ENCODE measurements at places on chromosomes 11 and 22. TPM values are rescaled to one million over a fixed set of nuclear protein-coding genes. Genes with fewer than 3 reads are reported as not detected.

Gene PDGFD
- 0.34 TPM for total RNA-seq

DNA sequence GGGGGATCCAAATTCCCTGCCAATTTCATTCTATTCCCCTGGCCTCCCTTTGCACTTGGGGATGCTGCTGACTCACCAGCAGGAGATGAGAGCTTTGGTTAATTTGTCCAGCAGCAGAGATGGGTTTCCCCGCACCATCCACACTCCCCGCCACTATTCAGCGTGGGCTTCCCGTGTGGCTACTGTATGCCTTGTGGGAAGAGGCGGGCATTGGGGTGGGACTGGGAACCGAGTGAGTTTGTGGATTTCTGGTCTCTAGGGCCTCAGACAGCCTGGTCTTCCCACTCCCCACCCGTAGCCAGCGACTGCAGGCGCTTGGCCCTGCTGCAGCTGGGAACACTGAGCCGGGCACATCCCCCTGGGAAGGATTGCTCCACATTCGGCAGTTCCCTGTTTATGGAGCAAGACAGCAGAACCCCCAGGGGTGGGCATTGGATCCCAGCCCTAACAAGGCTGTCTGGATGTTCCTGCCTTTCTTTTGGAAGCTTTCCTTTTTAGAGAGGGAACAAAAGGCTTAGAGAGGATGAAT, 23.4 kb downstream of the KIAA1671 start:
- H3K36me3 ChIP-seq = no peaks in the 10 kb centered on the region
- H3K27ac ChIP-seq = no peak overlapping the region
- no peak overlapping the region for H3K4me3 ChIP-seq
- no peaks in the 10 kb centered on the region for H3K27me3 ChIP-seq
- DNase-seq = no peak

Gene DERL3
- not detected for total RNA-seq

DNA sequence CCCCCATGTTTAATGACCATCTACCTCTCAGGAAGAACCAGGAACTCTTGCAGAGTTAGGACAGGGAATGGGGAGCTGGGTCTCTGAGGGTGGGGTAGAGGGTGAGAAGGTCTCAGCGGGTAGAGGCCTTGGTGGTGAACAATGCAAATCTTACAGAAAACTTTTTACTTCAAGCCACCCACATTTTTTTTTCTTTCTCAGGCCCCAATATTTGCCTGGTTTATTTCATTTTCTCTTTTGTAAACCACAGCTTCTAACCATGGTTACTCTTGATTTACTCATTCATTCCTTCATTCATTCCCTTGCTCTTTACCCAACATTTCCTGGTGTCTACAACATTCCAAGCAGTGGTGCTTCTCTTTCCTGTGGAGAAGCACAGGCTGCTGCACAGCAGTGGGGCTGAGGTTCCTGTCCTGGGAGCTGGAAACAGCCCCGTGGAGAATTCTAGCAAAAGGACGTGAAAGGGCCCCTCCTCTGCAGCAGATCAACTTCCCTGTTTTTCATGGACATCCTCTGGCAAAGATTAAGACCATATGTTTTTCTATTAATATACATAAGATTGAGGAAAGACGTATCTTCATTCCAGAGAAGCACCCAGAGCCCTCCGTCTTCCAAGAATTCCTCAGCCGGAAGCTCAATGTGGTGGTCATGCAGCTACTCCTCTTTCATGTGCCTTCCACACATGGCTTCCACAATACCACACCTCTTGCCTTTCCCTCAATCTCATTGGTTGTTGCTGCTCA, 224.4 kb upstream of the SESN3 start:
- H3K4me1 ChIP-seq = no peaks in the 10 kb centered on the region
- H3K36me3 ChIP-seq = no peaks in the 10 kb centered on the region
- no peaks in the 10 kb centered on the region for H3K27me3 ChIP-seq
- no peak overlapping the region for H3K27ac ChIP-seq
- no peak overlapping the region for H3K4me3 ChIP-seq

- H3K4me3 ChIP-seq = no peak overlapping the region
- no peak overlapping the region for H3K27ac ChIP-seq
- no peak for DNase-seq
Observed at GRCh38 chr11:128261011-128261421, 326.3 kb downstream of the ETS1 start.
